ENCODE measurements at places on chromosomes 12 and 14.

DNA sequence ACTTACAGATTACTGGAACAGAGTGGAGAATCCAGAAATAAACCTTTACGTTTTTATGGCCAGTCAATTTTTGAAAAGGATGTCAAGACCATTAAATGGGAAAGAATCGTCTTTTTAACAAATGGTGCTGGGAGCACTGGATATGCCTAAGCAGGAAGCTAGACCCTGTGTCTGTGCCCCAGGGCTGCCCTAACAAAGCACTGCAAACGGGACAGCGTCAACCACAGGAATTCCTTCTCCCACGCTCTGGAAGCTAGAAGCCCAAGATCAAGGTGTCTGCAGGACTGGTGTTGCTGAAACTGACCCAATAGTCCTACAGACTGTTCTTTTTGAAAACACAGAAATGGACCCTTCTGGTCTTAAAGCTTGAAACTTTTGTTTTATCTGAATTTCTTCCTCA is 9.3 kb upstream of the TMEM121 start:
- no peak for DNase-seq

DNA sequence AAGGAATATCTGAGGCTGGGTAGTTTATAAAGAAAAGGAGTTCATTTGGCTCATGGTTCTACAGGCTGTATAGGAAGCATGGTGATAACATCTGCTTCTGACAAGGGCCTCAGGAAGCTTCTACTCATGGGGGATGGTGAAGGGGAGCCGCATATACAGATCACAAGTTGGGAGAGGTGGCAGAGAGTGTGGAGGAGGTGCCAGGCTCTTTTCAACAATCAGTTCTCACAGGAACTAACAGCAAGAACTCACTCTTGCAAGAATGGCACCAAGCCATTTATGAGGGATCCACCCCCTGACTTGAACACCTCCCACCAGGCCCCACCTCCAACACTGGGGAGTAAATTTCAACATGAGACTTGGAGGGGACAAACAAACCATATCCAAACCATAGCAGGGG is 3.5 kb upstream of the TSPAN11 start:
- no peak for DNase-seq

DNA sequence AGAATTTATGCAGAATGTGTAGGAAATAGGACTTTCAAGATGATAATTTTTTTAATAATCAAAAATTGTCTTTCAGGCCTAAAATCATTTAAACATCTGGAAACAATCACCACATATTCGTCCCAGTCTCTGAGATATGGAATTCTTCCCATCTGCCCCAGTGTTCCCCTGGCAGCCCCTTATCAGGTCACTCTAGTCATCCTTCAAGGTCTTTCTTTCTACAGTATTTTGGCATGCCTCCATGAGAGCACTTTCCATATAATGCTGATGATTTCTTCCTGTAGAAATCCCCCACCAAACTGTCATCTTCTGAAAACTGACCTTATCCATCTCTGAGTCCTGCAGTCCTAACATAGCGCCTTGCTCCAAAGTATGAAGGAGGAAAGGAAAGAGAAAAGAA is 422.1 kb downstream of the RPS29 start:
- DNase-seq: no peak

DNA sequence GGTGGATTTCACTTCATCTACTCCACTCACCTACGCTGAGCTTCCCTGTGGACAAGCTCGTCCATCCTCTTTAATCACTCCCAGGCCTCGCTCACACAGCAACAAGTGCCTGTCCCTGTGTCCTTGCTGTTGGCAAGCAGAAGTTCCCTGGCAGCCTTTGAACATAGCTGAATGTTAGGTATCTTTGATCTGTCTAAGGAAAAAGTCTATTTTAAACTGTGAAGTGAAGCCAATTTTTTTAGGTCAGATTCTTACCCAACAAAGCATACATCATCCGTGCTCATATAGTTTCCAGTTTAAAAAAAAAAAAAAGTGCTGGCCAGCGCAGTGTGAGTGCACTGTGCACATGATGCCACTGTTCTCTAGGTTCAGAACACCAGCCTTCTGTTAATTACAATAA is 36.3 kb downstream of the PPP2R5C start:
- DNase-seq: no peak

- no peak for DNase-seq
Measured at GRCh38 chr14:61719344-61720293, 24.3 kb downstream of the HIF1A start.

DNA sequence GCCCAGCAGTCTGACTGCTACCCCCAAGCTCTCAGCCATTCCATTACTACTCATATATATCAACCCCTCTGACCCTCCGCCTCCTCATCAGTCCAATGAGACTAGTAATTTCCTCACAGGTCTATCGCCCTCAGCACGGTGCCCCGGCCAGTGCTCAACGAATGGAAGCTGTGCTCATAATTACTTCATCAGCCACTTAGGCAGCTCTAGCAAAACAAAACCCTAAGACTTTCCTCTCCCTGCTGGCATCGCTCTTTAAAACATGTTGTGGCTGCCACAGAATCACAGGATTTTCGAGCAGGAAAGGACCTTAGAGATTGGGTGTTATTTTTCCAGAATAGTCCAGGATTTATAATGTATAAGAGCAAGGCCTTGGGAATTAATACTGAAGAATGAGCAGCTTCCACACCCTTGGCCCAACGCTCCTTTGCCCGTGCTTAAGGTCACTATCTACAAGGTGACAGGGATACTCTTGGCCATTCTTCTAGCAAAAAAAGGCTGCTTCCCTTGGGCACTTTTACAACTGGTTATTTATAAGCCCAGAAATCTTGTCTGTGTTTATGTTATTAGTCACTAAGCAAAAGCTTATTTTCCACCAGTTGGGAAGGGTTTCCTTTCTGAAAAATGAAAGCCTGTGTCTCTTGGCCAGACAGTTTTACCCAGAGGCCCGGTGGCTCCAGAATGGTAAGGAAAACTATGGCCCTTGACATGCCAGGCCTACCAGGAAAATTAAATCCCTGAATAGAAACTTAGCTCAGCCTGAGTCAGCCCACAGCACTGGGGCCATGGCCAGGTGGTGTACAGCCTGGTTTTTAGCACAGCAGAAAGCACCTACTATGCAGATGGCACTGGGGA is 47.9 kb downstream of the NUAK1 start:
- peak; percentile 75 for DNase-seq

DNA sequence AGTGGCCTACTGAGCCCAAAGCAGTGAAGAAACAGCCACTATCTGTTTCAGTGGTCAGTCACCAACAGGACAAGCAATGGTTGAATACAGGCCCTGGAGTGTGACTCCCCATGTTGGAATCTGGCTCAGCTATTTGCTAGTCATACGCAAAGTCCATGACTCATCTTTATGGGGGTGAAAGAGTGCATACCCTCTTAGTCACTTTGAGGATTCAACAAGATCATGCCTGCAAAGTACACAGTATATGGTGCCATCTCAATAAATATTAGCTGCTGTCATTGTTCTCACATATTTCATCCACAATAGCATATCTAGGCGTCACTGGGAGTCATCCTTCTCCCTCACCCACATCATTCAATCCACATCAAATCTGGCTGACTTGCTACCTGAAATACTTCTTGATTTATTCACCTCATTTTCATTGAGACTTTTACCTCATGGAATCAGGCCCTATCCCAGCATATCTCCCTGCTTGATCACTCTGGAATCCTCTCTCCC is 26.4 kb upstream of the STAB2 start:
- DNase-seq: peak; percentile 88

DNA sequence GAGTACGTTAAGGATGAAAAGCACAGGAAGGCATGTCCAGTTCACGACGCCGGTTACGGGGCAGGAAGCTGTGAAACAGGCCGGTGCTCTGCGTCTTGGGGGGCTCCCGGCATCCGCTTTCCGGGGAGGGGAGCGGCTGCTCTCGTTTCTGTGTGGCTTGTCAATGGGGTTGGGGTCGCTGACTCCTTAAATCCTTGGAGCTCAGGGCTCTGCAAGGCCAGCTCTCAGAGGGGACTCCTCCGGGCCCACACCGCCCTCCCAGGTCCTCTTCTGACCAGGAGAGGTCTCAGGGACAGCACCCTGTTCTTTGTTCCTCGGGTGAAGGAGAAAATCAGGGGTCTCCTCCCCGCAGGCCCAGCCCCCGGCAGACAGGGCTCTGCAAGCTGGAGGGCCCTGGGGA is 78.1 kb downstream of the GALNT9 start:
- DNase-seq: no peak

All from fibroblast of lung (primary cell).